ENCODE measurements at places on chromosomes 5 and 9.

- DNase-seq = no peak
Measured at GRCh38 chr9:137269231-137269772, 8.2 kb upstream of the TOR4A start.

- DNase-seq = no peak
Measured at GRCh38 chr9:108913391-108913790, 20.5 kb downstream of the ELP1 start.

DNA sequence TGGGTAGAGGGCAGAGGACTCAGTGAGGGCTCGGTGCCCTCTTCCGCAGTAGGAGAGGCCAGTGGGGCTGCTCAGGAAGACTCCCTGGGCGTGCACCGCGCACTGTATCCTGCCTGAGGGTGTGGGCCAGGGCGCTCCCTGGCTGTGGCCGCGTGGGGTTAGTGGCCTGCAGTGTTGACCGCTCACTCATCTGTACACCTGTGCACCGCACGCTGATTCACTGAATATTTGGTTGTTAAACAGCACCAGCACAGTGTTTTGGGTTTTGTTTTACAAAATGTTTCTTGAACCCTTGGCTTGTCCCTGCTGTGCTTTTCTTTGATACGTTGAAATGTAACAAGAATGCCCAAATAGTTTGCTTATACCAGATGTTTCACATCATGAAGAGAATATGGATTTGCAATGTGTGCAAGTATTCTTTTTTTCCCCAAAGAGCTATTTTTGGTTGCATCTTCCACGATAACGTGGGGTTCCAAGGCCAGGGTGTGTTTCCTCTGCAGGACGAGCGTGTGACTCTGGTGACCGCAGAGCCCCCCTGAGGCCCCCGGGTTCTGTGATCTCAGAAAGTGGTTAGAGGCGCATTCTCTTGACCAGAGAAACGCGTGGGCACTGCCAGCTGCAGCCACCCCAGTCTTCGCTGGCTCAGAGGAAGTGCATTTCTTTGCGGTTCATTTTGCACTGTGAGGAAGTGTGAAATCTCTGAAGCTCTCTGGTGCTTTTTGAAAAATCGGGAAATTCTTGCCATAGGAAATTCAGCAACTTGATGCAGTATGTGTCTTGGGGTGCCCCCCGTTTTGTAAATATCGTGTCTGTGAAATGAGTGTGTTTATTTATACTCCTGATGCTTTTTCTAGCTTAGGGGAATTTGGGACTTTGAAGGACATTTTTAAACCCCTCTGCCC lies 46.9 kb downstream of the AHRR start:
- DNase-seq = no peak

- DNase-seq = no peak
Measured at GRCh38 chr5:135913713-135914626, 18.3 kb upstream of the IL9 start.

- DNase-seq = no peak
Measured at GRCh38 chr9:84484172-84484571, 143.6 kb upstream of the SLC28A3 start.

DNA sequence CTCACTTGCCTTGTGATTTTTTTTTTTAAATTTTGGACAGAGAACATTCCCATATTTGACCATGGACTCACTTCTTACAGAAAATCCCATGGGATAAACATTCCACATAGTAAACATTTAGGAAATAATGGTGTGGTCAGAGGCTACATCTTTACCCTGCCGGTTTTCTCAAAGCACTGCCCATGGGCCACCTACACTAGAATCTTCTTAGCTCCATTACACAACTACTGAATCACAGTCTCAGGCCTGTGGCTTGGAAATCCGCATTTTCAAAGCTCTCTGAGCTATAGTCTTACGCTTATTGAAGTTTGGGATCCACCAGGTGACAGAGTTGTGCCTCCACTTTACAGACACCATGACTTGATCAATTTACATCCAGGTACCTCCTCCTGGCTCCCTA lies 39.4 kb downstream of the ALG2 start:
- DNase-seq = no peak

- no peak for DNase-seq
Measured at GRCh38 chr9:104774831-104775573, 11.1 kb downstream of the NIPSNAP3B start.

- DNase-seq = no peak
Measured at GRCh38 chr5:139524940-139525585, 36.1 kb upstream of the UBE2D2 start.

GRCh38 chr5:165360784-165361542 lies 1855.5 kb downstream of the MAT2B start:
- no peak for DNase-seq
